Myocyte (in vitro differentiated cells): ENCODE measurements at places on chromosomes 6 and 20.
A peak's percentile ranks its signal among the peaks of the same experiment; 100 is the strongest.

GRCh38 chr6:6987749-6988148 is 120.0 kb upstream of the RREB1 start:
- DNase-seq: no peak

- peak; percentile 55 for DNase-seq
Observed at GRCh38 chr6:71194724-71195123, 93.9 kb upstream of the OGFRL1 start.

- peak; percentile 64 for DNase-seq
Observed at GRCh38 chr20:63223121-63223825, 7.3 kb upstream of the YTHDF1 start.

DNA sequence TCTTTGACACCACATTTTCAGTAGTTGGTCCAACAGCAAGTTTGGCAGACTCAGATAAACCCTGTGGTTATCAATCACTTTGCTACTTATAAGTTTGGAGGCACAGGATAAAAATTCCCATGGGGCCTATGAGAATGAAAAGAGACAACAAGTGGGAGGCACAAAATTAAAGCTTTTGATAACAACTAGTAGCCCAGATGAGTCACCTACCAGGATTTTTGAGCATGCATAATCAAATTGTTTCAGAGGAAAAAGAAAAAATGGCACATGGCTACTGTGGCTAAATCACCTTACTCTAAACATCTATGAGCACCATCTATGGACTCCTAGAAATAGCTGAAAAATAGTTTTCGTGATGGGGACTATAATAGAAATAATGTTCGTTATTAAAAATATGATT is 40.8 kb upstream of the BMP5 start:
- peak; percentile 9 for DNase-seq

- DNase-seq: no peak
Observed at GRCh38 chr6:157755032-157755745, 67.9 kb upstream of the SNX9 start.

DNA sequence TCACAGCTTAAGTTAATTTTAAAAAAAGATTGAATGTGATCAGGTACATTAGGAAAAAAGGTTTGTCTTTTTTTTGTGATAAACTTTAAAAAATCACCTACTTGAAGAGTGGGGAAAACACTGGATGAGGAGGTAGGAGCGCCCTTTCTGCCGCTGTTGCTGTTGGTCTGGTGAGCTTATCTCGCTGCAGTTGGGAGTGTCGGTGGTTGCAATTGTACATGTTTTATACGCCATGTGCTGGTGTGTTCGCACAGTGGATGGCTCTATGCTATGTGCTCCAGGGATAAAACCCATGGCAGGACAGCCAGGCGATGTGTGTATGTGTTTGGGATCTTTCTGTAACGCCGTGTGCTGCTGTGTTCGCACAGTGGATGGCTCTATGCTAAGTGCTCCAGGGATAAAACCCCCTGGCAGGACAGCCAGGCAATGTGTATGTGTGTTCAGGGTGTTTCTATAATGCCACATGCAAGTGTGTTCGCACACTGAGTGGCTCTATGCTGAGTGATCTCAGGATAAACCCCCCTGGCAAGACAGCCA is 1.7 kb downstream of the SLC22A3 start:
- DNase-seq: no peak

GRCh38 chr6:90336388-90336947 is 39.8 kb upstream of the BACH2 start:
- DNase-seq: no peak

DNA sequence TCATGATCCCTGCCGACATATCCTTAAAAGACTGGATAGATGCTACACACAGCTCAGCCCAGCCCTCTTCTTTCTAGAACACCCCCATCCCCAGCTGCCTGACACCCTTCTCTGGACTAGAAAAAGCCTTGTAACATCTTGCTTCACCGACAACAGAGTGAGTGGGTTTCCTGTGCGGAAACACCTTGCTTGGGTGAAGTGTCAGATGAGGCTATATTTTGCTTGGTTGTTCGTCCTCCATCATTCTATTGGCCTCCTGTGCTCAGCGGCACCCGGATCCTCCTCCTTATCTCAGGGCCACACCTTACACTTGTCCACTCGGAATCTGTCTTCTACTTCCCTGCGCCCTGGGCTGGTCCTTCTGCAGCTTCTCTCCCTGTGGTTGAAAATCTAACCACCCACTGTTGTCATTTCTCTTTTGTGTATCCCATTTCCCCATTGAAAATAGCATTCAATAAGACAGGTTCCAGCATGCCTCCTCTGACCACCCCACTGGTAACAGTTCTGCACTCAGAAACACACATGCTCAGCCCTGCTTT is 101.3 kb upstream of the MLN start:
- DNase-seq: no peak

GRCh38 chr20:41081276-41081814 is 52.7 kb downstream of the TOP1 start:
- DNase-seq: peak; percentile 59

GRCh38 chr20:23147964-23148730 is 62.0 kb upstream of the CD93 start:
- DNase-seq: peak; percentile 95

GRCh38 chr6:48782225-48782624 is 671.2 kb upstream of the PTCHD4 start:
- DNase-seq: no peak

DNA sequence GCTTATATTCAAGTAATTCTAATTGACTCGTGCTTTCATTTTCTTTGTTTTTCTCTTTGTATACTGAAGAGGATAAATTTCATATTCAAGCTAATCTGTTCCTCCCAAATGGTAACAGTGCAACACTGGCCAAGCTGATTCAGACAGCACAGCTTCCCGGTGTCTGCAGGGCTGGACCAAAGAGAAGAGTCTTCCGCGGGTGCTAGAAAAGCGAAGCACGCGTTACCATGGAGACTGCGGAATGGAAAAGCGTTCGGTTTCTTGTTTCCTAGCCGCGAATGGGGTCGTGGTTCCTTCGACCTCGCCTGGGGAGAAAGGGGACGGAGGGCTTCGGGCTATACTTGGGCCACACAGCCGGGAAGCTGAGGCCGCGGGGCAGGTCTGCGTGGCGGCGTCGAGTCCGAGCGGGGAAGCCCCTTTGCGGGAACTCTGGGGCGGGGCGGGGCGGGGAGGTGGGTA is 6.2 kb upstream of the ZNF311 start:
- peak; percentile 67 for DNase-seq

GRCh38 chr20:62141397-62142251 is 1.6 kb downstream of the PSMA7 start:
- no peak for DNase-seq

- DNase-seq: no peak
Observed at GRCh38 chr20:15911581-15911980, 661.7 kb downstream of the KIF16B start.

DNA sequence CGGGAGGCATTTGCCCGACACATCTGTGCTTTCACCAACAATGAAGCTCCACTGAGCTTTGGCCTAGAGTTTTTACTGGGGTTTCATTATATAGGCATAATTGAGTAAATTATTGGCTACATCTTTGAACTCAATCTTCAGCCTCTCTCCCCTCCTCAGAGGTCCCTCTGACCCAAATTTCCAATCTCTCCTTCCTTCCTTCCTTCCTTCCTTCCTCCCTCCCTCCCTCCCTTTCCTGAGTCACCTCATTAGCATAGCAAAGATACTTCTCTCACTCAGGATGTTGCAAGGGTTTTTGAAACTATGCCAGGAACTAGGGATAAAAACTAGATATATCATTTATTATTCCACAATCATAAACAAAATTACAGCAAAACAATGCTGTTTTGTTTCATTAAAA is 238.2 kb upstream of the PRND start:
- peak; percentile 34 for DNase-seq

DNA sequence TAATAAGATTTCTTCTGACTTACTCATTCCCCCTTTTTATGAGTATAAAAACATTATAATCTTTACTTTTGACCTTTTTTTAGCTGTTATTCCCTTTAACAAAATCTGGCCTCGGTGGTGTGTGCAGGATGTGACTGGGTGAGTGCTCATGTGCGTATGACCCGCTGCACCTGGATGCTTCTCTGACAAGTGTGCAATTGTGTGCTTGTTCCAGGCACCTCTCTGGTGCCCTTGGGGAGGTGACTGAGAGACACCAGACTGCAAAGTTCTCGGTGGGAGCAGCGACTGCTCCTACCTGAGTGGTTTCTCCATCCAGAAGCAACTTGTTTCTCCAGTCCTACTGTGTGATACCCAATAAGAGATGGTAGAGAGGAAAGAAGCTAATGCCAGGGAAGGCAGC is 65.0 kb downstream of the ISM1 start:
- no peak for DNase-seq

DNA sequence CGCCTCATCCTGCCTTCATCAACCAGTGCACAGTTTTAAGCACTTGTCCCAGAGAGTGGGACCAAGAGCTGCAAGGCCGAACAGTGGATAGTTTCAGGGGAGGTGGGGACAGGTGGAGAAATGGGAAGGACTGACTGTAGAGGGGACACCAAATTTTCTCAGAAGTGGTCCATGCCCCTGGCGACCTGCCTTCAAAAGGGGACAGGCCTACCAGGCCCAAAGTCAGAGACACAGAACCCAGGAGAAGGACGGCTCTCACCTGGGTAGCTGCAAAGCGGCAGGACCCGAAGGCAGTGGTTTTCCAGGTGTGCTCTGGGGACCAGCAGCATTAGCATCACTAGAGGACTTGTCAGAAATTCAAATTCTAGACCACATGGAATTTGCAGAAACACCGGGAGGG is 5.8 kb downstream of the TFEB start:
- no peak for DNase-seq

GRCh38 chr20:60941379-60941778 is 310.7 kb upstream of the CDH4 start:
- no peak for DNase-seq

DNA sequence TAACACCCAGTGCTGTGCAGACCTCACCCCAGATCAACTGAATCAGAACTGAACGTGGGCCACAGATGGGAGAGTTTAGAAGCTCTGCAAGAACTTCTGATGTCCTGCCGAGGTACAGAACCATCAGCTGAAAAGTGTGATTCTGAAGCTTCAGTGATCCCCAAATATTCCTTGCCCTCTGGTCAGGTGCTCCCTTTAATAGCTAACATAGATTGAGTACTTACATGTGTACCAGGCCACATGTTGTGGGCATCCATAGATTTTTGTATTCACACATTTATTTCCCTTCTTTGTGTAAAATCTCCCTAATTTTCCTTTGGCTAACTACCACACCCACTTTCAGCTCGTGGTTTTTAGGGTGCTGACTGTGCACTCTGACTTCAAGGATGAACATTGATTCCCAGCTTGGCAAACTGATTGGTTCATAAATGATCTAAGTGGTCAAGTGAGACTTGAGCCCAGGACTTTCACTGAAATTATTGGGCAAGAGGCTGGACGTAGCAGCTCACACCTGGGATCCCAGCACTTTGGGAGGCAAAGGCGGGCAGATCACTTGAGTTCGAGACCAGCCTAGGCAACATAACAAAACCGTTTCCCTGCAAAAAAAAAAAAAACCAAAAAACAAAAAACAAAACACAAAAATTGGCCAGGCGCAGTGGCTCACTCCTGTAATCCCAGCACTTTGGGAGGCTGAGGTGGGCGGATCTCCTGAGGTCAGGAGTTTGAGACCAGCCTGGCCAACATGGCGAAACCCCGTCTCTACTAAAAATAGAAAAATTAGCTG is 162.2 kb downstream of the BCAS1 start:
- DNase-seq: no peak

- no peak for DNase-seq
Observed at GRCh38 chr6:89580997-89581666, 57.4 kb downstream of the LYRM2 start.

DNA sequence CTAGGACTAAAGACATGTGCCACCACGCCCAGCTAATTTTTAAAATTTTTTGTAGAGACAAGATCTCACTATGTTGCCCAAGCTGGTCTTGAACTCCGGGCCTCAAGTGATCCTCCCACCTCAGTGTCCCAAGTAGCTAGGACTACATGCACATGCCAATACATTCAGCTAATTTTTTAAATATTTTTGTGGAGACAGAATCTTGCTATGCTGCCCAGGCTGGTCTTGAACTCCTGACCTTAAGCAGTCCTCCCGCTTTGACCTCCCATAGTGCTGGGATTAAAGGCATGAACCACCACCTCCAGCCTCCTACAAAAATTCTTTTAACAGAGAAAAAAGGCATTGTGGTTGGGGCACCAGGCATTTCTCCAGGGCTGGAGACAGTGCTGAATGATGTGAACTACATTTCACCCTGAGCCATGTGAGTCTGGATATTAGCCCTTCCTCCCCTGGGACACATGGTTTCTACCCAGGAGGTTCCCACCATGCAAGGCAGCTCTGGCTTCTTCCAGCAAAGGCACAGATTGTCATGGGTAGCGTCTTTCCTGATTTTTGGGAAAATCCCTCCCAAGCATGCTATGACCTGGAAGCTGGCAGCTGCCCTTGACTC is 36.3 kb upstream of the CMTR1 start:
- peak; percentile 61 for DNase-seq

GRCh38 chr20:3932681-3933080 is 43.5 kb downstream of the PANK2 start:
- DNase-seq: peak; percentile 43

DNA sequence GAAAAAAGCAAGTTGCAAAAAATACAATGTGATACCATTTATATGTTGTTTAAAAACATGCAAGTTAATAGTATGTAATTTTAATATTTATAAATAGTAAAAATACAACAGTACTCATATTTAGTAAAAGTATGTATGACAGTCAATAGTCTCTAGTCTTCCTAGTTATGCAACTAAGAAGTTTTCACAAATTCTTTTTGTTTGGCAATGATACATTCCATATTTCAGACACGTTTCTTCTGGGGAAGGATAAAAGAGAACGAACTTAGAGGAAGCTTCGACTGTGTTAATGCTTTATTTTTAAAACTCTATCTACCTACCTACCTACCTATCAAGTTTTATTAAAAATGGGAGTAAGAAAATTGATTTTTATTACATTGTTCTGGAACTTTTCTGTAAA is 77.7 kb downstream of the UBE3D start:
- no peak for DNase-seq

DNA sequence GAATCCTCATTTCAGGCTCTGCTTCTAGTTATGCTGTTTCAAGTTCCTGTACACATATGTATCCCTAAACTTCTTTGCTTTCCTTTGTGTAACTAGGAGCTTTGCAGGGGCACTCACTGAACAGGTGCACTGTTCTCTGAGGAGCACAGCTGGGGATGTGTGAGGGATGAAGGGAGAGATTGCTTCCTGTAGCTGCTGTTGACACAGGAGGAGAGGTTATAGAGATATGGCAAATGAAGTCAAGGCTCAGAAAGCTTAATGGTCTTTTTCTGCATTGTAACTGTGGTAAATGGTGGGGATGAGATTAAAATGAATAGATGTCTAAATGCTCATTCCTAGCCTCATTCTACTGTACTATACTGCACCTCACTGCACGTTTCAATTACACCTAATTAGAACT is 454.3 kb downstream of the BTBD3 start:
- DNase-seq: no peak

DNA sequence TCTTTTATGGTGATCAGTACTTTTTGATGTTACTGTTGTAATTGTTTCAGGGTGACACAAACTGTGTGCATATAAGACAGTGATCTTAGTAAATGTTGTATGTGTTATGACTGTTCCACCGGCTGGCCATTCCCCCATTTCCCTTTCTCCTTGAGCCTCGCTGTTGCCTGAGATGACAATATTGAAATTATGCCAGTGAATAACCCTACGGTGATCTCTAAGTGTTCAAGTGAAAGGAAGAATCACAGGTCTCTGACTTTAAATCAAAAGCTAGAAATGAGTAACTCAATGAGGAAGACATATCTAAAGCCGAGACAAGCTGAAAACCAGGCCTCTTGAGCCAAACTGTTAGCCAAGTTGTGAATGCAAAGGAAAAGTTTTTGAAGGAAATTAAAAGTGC is 32.3 kb downstream of the TULP4 start:
- DNase-seq: no peak

- DNase-seq: no peak
Observed at GRCh38 chr6:2948228-2949025, 22.9 kb downstream of the SERPINB6 start.
